Vagina (tissue), 2 donors: ENCODE measurements at places on chromosomes 12 and 14. TPM values are rescaled to one million over a fixed set of nuclear protein-coding genes. Genes with fewer than 3 reads are reported as not detected.

GRCh38 chr12:115343601-115344000 lies 659.6 kb upstream of the TBX3 start:
- no peak for DNase-seq

- no peak for DNase-seq
These were observed 212.8 kb downstream of the KIF21A start for GRCh38 chr12:39230086-39230485.

DNA sequence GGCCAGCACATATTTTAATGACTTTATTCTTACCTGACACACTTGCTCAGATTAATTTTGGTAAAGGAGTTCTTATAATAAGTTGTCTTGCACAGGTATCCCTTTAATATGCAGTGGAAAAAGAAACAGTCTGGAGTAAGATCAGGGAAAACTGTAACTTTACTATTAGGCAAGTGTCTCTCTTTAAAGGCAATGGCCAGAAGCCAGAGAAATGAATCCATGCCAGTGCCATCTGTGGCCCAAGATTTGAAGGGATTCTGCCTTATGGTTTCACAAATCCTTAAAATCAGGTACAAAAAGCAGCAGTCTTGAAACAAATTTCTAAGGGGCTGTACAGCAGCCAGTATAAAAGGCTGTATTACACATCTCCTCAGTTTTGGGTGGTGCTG lies 22.4 kb downstream of the NFYB start:
- DNase-seq = no peak

GRCh38 chr12:46722394-46723185 lies 103.2 kb downstream of the SLC38A4 start:
- DNase-seq = no peak

DNA sequence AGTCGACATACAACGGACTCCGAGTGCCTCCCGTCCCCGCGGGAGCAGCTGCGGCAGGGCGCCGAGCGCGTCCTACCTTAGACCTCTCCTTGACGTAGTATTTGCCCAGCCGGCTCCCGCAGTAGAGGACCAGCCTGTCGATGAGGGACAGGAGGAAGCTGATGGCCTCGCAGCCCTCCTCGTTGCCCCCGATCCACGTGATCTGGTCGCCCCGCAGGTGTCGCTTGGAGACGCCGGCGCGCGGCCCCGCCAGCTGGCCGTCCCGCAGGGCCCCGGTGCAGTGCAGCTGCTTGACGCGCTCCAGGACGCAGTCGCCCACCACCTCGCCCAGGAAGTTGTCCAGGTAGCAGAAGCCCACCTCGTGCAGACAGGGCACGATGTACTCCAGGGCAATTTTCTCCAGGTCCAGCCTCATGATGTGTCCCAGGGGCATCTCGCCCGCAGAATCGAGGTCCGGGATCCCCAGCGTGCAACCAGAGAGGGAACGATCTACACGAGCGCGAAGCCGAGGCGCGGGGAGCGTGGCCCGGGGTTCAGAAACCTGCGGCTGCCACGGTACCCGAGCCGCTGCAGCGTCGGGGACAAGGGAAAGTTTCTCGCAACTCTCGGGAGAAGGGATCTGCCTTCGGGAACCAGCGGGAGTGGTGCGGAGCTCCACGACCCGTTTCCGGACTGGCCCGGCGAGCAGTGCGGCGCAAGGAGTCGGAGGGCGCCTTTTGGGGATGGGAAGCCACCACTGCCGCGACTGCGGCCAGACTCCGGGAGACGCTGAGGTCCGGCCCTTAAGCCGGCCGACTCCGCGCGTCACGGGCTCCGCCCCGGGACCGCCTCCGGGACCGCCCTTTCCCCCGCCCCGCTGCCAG lies at the start of gene EGLN3:
Gene EGLN3 (minus strand): TSS at position 755 of the 863 bp plus-strand sequence. CDS start 322 bp downstream, at position 433.
- no peak for DNase-seq

Gene CNTN1
- total RNA-seq = 15.2 TPM
